ENCODE measurements at places on chromosomes 2 and 18.

DNA sequence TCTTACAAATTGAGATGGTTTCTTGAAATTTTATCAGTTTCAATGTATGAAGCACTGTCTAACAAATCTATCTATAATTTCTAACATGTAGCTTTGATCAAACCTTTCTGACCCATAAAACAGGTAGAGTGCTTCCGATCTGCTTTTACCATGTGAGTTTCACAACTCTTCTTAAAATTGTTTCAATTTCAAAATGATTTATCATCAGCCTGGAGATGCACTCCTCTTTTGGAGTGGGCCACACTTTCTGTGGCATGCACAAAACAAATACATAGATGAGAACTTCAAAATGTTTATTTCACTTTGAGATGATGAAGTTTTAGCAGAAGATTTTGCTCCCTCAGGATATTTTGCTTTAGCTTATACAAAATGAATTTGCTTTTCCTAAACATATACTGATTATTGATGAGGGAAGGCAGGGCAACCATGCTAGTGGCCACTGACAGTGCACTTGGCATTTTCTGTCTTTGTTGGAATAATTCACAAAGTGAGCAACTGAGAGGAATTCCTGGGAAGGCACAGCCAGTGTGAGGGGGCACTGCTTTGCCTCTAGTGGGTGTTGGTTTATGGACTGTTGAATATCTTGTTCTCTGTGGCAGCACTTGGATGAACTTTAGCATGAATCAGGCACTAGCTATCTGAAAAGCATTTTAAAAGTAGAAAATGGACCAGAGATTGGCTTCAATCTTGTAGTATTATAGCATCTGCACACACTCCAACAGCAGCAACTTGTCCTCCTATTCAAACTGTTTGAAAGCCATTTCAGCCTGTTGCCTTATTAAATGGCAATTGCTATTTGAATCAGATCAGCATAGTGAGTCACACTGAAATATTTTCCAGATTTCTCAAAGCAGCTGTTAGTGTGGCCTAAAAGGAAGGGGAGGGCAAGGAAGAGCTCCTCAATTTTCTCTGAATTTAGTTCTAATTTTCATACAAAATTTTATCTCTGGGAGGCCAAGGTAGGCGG lies 193.2 kb downstream of the CCDC85A start:
- no peak for DNase-seq

- DNase-seq: no peak
Observed at GRCh38 chr2:151030663-151031230, 230.9 kb downstream of the RBM43 start.

GRCh38 chr2:241898463-241899270 lies 29.1 kb downstream of the RTP5 start:
- DNase-seq: no peak

DNA sequence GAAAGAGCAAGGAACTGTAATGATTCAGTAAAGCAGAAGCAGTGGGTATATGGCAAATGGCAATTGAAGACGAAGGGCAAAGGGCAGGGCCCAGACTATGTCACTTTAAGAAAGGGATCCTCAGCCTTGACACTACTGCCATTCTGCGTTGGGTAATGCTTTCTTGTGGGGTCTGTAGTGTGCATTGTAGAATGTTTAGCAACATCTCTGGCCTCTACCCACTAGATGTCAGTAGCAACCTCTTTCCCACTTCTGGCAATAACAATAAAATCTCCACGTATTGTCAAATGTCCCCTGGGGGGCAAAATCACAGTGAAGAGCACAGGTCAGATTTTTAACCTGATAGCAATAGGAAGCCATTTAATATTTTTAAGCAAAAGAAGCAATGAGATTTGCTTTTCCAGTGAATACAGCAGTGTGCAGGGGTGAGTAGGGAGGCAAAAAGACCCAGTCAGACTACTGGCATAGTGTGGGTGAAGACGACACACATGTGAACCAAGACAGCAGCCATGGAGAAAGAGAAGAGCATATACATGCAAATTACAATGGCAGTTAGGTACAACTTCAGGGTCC lies 209.5 kb downstream of the DYM start:
- DNase-seq: no peak

GRCh38 chr2:46039543-46040303 lies 257.5 kb upstream of the EPAS1 start:
- no peak for DNase-seq

All from skin of body (tissue), 3 donors.